EL (cell line): ENCODE measurements at places on chromosomes 16 and 17.

DNA sequence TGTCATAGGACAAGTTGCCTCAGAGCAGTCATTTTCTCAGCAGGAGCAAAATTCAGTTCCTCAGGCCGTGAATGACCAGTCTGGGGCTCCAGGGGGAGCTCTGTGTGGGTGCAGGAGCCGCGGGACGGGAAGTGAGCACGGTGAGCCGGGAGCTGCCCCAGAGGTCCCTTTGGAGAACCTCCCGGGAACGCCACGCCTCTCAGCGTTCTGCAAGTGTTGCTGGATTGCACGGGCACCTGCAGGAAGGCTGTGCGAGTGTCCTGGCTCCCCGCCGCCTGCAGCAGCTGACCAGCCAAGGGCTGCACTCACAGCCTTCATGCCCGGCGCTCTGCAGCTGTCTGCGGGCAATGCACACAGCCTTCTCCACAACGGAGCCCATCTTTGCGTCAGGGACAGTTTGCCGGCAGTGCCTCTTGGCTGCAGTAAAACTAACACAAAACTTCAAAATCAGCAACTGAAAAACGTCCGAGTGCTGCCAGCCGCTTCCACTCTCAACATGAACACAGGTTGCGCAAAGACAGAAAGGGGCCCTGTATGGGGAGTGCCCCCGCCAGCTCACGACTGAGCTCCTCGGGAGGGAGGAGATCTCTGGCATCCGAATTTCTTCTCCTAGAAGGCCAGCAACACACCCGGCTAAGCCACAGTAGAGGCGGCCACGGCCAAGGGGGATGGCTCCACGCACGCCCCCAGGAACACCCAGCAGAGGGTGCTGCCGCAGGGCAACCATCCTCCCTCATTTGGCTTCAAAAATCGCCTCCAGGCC lies 16.0 kb downstream of the NDUFAF8 start:
- peak; percentile 79 for DNase-seq

- peak; percentile 56 for DNase-seq
Measured at GRCh38 chr17:82019690-82020571, 2.7 kb downstream of the CENPX start.

- DNase-seq, result no peak
Measured at GRCh38 chr16:63684149-63685101, 1437.4 kb downstream of the CDH11 start.

DNA sequence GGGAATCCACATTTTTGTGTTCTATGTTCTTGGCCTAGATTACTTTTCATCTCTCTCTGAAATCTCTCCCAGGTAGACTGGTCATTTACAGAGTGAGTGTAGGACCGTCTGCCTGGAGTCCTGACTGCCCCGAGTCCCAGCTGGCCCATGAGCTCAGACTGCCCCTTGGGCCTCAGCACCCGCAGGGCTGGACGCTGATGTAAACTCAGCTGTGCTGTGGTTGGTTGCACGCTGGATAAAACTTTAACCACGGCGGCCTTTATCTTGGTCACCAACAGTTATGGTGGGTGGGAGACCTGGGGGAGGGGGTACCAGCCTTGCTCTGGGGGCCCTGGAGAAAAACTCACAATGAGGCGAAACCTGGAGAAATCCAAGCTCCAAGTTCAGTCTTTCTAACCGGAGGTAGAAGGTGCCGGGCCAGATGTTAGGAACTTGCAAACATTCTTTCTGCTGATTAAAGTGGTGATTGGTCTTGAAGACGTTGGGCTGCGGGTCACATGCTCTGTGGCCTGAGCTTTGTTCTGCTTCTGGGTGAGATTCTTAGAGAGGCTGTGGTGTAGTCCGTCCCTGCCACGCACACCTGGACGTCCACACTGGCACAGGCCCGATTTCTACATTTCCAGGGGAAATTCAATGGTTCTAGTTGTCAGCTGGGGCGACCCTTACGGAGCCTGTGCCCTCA lies 6.9 kb downstream of the METRNL start:
- no peak for DNase-seq

- DNase-seq, result peak; percentile 24
Measured at GRCh38 chr16:71854369-71854948, 8.7 kb downstream of the ATXN1L start.

DNA sequence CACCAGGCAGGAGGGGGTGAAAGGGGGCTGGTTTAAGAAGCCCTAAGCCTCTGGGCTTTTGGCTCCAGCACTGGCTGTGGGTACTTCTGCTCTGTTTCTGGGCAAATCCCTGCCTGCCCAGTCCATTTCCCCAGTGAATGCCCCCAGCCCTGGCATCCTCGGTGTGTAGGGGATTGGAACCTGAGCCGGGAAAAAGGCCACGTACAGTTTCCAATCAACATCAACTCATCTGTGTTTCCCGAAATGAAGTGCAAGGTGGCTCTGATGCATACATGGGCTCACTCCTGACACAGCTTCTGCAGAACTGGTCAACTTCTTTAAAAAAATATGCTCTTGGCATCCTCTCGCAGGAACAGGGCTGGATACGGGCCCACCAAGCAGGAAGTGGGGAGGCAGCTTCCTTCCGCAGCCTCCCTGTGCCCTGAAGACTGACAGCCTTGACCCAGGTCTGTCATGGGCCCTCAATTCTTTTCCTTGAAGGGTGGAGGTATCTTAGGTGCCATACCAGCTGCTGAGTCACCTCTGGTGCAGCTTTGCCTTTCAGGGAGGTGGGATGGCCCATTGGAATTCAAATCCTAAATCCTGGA lies 73.3 kb downstream of the N4BP1 start:
- no peak for DNase-seq

DNA sequence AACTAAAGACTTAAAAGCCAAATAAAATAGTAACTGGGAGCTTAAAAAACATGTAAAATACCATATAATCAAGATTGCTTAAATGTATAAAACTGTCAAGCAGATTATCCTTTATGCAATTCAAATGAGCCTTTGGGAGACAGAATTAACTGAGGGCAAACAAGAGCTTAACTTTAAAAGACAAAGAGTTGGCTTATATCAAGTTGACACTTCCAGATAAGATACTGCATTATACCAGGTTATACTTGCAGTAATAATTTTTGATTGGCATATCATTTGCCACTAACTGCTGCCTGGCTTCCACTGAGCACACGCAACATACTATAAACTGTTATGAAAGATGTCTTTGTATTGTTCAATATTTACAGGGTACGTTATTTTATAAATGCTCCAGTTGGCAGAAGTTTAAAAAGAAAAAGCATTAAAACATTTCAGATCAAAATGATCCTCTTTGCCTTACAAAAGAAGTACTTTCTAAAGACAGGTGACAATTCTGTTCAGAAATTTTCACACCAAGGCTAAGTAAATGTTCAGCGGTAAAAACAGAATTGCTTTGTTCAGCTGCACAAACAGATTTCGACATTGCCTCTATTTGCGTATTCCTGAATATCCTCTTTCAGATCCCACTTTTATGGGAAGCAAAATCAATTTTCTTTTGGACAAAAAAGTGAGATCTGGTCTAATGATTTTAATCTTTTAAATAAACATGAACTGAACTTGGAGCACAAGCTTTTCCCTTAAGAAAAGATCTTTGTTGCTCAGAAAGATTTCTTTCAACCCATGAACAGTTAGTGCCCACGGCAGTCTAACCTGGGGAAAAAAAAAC lies 50.7 kb downstream of the TOX3 start:
- DNase-seq, result no peak

GRCh38 chr17:57629886-57630285 lies 115.2 kb downstream of the CCDC182 start:
- DNase-seq, result no peak

DNA sequence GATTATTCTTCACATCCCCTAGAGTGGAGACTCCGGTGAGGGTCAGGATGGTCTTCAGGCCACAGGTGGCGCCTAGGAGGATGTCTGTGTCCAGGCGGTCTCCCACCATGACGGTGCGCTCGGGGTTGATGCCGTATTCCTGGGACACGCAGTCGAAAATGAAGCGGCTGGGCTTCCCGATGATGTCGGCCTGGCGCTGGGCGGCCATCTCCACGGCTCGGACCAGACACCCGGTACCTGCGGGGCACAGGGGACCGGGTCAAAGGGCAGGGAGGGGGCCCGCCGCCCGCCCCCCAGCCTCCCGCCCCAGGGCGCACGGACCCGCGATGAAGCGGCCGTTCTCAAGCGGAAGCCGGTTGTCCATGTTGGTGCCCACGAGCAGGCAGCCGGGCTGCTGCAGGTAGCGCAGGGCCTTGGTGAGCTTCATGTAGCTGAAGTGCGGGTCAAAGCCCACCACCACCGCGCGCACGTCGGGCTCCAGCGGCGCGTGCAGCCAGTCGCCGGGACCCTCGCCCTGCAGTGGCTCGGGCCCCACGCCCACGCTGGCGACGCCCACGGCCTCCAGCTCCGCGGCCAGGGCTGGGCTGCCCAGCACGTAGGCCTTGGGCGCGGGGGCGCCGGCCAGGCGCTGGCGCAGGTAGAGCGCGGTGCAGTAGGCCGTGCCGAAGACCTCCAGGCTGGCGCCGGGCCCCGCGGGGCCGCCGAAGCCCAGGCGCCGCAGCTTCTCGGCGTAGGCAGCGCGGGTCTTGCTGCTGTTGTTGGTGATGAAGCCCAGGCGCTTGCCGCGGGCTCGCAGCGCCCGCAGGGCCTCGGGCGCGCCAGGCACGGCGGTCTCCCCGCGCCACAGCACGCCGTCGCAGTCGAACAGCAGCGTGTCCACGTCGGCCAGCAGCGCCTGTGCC lies 572 bp downstream of the PGP start:
- DNase-seq, result peak; percentile 31

DNA sequence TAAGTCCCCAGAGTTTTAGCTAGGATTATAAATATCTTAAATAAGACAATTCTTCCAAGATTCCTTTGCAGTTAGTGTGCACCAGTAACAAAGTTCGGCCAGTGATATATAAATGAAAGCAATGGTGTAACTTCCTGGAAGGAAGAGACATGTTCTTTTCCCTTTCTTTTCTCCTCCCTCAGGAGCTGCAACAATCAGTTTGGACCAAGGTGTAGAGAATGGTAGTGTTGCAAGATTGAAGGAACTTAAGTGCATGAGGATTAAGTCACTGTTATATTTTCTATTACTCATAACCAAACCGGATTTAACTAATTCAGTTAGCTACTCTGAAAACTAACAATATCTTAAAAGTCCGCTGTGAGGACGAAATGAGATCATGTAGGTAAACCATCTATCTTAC lies 68.9 kb upstream of the KCNJ16 start:
- DNase-seq, result no peak

DNA sequence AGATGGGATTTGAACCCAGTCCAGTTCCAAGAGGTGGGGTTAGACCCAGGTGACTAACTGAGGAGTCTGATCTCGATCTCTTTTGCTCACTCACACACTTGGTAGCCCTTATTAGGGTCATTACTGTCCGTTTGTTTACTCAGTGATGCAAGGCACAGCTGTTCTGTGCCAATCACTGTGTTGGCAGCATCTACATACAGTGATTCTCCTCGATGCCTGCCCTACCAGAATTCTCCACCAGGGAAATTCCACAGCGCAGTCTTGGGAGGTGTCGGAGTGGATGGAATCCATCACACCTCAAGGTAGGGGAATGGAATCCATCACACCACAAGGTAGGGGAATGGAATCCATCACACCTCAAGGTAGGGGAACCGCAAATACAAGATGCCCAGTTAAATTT lies 279.6 kb downstream of the MAF start:
- no peak for DNase-seq

- DNase-seq, result no peak
Measured at GRCh38 chr16:72482695-72483094, 310.7 kb upstream of the PMFBP1 start.

GRCh38 chr16:87056551-87056950 lies 260.6 kb downstream of the C16orf95 start:
- DNase-seq, result no peak

- no peak for DNase-seq
Measured at GRCh38 chr16:75745242-75745641, 19.0 kb upstream of the CPHXL start.

GRCh38 chr16:11470676-11471415 lies 115.9 kb downstream of the LITAF start:
- DNase-seq, result peak; percentile 42

GRCh38 chr16:79864032-79864780 lies 263.7 kb upstream of the MAF start:
- DNase-seq, result no peak

DNA sequence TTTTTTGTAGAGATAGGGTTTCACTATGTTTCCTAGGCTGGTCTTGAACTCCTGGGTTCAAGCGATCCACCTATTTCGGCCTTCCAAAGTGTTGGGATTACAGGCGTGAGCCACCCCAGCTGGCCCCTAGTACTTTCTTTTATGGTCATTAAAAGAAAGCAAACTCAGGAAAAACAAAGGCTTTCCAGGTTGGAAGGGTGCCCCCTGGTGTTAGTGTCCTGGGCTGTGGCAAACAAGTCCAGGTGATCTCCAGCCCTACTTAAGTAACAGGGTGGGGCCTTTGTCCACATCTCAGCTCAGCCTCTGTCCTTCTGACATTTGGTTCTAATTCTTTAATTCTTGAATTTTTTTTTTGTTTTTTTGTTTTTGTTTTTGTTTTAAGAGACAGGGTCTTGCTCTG lies 6.9 kb downstream of the IGFBP4 start:
- DNase-seq, result peak; percentile 49

GRCh38 chr17:73060721-73061120 lies 31.8 kb downstream of the SLC39A11 start:
- DNase-seq, result no peak

- DNase-seq, result no peak
Measured at GRCh38 chr16:12145918-12146317, 169.4 kb downstream of the SNX29 start.

DNA sequence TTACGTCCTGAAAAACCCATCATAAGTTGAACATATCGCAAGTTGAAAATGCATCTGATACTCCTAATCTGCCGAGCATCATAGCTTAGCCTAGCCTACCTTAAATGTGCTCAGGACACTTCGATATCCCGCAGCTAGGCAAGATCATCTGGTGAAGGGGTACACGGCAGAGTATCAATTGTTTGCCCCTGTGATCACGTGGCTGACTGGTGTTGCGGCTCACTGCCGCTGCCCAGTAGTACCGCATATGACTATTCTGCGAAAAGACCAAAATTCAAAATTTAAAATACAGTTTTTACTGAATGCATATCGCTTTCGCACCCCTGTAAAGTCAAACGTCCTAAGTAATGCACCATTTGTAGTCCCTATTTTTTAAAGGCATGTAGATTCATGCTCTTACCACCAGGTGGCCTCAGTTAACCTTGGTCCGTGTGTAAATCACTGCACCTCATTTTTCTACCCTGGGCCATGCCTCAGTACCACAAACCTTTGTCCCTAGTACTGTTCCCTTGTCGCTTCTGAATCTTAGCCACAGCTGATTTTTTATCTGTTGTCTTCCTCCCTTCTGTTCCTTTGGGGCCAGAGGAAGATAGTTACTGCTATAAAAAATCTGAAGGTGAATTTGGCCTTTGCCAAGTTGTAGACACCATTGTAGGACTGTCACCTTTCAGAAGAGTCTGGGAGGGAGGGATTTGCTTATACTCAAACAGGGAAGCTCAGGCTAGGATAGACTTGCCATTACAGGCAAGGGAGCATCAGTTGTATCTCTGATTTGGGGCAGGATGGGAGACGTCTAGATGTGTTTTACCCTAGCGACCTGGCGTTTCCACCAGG lies 34.4 kb downstream of the WWP2 start:
- peak; percentile 68 for DNase-seq
